Lower lobe of right lung (tissue), 2 donors: ENCODE measurements at places on chromosomes 6 and 20. TPM values are rescaled to one million over a fixed set of nuclear protein-coding genes. Genes with fewer than 3 reads are reported as not detected.

The BPIFB2 gene
- total RNA-seq = 0.21 TPM

The AMD1 gene
- 65.8 TPM for total RNA-seq

The CGA gene
- not detected for total RNA-seq

The RAE1 gene
- 20.6 TPM for total RNA-seq

The EPHA7 gene
- 0.86 TPM for total RNA-seq

The LRRC73 gene
- total RNA-seq = 1.6 TPM

The FAM50B gene
- total RNA-seq = 10.6 TPM

The TMEM217 gene
- 1.1 TPM for total RNA-seq

The STMND1 gene
- 4.9 TPM for total RNA-seq

The ENPP1 gene
- 3.3 TPM for total RNA-seq

The ALDH8A1 gene
- 0.86 TPM for total RNA-seq

The PRPH2 gene
- total RNA-seq = 0.68 TPM
